ENCODE measurements at places on chromosomes 4 and X.
A peak's percentile ranks its signal among the peaks of the same experiment; 100 is the strongest.

GRCh38 chr4:1010395-1011021 lies 918 bp upstream of the FGFRL1 start:
- peak; percentile 94 for DNase-seq

DNA sequence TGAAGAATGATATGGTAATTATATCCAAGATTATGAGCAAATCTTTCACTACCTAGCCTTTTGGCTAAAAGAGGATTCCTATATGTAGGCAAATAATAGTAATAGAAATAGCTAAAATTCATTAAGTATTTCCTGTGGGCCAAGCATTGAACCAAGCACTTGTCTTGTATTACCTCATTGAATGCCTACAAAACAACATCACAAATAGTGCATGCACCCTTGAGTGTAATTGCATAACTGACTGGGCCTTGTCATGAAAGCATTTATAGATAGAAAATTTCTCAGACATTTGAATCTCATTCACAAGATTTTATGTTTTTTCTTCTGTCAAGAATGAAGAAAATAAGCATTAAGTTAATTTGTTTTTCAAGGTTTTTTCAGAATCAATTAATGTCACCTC lies 3.9 kb upstream of the HPGDS start:
- DNase-seq, result no peak

DNA sequence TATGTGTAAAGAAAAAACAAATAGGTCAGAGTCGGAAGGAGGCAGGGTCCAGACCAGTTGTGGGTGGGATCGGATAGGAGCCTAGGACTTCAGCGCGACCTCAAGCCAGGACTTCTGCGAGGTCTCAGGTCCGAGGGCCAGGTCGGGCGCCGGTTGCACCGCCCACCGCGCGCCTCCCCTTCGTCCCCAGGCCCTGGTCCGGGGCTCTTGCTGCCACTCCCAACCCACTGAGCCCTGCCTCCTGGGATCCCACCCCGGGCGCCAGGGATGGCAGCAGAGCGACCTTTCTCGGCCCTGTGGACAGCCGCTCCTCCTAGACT lies 12.3 kb downstream of the PITX2 start:
- DNase-seq, result no peak

- DNase-seq, result no peak
Observed at GRCh38 chr4:181204109-181204508, 1039.1 kb upstream of the TENM3 start.

DNA sequence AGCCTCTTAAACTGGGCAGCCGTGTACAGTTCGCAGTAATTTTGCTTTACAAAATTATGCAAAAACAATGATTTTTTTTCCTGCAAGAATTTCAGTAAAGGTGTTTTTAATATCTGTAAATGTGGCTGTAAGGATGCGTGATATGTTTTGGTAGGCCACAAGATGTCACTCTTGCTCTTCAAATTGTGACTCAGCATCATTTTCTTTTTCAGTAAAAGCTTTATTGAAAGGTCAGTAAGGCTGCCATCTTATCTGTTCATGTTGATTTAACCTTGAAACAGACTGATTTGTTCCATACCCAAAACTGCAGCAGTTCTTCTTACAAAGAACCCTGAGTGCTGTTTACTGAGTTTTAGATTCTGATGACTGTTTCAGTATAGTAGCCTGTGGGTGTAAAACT lies 39.9 kb downstream of the TXLNG start:
- DNase-seq, result no peak

DNA sequence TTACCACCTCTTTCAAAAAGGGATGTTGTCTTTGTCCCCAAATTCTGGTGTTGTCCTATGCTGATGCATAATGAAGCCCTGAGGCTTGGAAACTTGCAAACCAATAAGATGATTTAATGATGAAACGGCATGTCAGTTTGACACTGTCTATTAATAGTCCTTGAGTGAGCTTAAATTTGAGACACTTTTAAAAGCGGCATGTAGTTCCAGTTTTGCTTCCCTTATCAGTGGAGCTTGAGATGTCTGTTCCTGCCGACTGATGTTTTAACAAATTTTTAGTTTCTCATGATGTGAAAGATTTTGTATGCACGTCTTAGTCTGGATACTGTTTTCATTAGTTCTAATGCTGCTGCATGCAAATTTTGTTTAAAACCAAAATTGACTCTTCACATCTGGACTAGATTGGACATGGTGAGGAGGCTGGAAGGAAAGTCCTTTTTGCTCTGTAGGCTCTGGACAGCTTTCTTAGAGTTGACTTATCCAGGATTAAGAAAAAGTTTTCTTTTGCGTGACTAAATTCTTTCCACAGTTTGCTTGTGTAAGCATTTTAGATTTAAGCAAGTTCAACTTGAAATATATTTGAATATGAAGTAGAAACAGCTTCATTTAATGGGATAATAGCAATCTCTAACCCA lies 11.7 kb downstream of the C1GALT1C1 start:
- no peak for DNase-seq

GRCh38 chr4:163164591-163164990 lies 2.1 kb downstream of the NAF1 start:
- DNase-seq, result no peak

- DNase-seq, result no peak
Observed at GRCh38 chr4:7402526-7402925, 32.2 kb downstream of the PSAPL1 start.

DNA sequence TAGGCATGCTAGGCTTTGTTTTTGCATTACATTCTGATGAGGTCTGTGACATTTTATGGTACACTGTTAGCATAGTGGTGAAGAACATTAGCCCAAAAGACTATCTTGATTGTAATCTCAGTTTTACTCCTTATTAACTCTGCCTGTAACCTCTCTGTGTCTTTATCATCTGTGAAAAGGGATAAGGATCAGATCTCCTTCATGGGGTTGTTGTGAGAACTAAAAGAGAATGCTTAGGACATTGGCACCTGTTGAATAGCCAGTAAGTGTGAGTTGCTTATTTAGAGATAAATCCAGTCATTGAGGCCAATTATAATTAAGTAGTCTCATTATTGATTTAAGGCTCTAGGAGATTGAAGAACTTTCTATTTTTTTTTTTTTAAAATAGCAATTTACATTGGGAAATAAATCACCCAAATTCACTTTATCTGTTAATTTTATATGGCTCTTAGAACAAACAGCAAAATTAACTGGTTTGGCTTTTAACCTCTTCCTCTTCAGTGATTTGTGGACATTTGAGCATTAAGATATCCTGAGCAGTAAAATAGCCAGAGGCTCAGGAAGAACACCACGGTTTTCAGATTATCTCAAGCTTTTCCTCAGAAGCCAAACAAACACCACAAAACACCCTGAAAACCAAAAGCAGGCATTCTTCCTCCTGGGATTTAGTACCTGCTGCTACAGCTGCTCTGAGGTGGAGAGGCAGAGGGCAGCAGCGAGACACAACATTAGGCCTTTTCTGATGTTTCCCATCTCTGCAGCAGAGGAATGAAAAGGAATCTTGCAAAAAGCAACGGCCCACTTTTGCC lies 192.9 kb downstream of the ARHGAP10 start:
- DNase-seq, result no peak

DNA sequence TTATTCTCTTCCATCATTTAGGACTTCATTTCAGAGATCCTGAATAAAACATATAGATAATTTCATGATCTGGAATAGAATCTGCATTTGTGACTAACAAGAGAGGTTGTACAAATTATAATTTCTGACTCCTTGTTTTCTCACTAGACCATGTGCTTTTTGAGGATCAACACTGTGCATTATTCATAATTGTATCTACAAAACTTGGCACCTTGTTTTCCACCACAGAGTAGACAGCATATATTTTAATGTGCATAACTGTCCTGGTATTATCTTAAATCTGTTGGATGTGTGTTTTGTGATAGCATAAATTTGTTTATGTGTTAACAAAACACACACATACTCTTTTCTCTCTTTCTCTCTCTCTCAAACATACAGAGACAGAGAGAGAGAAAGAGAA lies 514.9 kb upstream of the GALNT7 start:
- DNase-seq, result no peak

- peak; percentile 54 for DNase-seq
Observed at GRCh38 chrX:70030301-70030767, 19.4 kb downstream of the AWAT2 start.

GRCh38 chr4:620201-620600 lies 5.2 kb upstream of the PDE6B start:
- DNase-seq, result no peak

GRCh38 chr4:3304831-3305609 lies 12.2 kb downstream of the RGS12 start:
- DNase-seq, result no peak

DNA sequence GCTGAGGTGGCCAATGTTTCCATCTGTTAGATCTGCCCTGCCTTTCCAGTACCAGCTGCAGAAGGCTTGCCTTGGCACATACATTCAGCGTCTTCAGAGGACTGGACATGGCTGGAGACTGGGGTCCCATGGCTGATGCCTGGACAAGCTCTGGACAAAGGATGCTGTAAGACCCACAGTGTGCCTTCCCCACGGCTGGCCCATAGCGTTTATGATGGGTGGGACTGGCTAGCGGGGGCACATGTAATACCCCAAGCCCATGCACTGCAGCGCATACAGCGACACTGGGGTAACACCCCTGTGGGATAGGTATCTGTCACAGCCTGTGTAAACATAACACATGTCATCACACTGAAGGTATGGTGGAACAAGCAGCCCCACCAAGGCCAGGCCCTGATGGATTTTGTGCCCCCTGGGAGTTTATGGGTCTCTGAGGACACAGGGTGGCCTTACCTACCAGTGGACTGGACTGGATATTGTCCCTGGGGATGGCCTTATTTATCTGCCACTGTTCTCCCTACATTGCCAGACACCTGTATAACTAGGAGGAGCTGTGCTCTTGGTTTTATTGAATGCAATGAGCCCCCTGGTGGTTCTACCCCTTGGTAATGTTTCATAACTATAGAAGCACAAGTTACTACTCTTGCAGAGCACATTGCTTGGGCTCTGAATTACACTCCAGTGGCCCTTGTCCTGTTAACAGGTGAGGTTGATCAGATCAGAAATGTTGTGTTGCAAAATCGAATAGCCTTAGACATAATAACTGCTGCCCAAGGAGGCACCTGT lies 34.3 kb upstream of the TACR3 start:
- DNase-seq, result no peak

DNA sequence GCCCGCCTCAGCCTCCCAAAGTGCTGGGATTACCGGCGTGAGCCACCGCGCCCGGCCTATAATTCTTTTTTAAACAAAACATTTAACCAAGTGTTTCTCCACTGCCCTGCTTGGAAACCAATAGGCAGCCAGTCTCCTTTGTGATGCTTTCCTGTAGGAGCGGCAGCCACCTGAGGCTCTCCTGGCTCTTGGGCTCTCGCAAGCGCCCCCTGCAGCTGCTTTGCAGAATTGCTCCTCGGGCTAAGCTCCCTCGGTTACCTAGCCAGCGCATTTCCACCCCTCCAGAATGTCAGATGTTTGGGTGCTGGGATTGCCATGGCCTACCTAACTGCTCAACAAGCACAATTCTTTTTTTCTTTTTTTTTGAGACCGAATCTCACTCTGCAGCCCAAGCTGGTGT lies 7.7 kb downstream of the S100P start:
- DNase-seq, result no peak

DNA sequence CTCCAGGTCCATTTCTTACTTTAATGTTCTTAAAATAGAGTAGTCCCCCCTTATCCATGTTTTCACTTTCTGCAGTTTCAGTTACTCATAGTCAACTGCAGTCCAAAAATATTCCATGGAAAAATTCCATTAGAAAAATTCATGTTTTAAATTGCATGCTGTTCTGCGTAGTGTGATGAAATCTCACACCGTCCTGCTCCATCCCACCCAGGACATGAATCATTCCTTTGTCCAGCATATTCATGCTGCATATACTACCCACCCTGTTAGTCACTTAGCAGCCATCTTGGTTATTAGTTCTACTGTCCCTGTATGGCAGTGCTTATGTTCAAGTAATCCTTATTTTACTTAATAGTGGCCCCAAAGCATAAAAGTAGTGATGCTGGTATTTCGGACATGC lies 5.4 kb upstream of the PDLIM5 start:
- DNase-seq, result no peak

DNA sequence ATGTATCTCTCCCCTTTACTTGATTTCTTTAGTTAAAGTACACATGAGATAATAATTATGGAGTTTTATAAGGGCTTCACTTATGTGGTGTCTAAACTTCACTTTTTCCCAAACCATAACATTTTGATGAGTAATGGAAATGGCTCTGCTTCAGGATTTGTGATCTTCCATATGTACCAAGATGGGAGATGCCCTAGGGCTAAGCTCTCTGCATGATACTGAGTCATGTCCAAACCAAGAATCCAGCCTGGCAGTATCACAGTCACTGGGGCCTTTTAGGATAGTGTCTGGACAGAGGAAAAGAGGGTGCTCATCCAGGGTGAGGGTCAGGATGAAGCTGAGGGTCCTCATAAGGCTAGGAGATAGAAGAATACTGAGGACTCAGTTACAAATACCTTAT lies 47.9 kb upstream of the PAGE3 start:
- DNase-seq, result no peak

- DNase-seq, result no peak
Observed at GRCh38 chr4:26402458-26402857, 81.6 kb downstream of the RBPJ start.

DNA sequence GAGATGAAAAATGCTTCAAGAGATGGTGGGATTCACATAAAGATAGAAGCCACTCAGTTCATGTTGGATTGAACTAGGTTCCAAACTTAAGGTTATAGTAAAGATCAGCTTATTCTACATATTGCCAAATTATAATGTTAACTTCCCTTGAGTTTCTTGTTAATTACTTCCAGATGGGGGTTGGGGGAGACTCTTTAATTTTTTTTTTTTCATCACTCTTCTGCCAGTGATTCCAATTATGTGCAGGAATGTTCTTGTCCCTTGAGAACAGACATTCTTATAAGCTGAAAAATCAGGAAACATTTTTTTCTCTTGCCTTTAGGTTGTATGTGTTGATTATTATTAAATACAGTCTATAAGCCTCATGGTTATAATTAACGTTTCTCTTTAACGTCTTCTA lies 30.0 kb downstream of the MND1 start:
- DNase-seq, result no peak

GRCh38 chrX:69815063-69815462 lies 199.2 kb downstream of the EDA start:
- no peak for DNase-seq

GRCh38 chr4:33592701-33593100 lies 2651.6 kb downstream of the ARAP2 start:
- no peak for DNase-seq

GRCh38 chr4:57064811-57065711 lies 45.1 kb downstream of the IGFBP7 start:
- DNase-seq, result no peak

DNA sequence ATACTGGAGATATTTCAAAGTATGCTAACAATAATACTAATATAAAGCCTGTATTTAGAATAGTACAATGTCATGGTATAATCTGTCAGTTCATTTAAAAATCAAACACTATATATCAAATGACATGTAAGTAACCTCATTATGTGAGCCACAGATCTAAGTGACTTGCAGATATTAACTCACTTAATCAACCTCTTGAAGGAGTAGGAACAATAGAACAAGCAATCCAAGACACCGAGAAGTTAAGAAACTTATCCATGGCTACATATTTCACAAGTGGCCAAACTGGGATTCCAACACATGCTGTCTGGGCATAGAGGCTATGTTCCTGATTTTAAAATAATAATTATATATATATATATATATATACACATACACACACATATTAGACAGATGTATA lies 554.0 kb downstream of the ARAP2 start:
- no peak for DNase-seq

Data from vagina (tissue), 2 donors.